ENCODE measurements at places on chromosomes 7 and 10.
A peak's percentile ranks its signal among the peaks of the same experiment; 100 is the strongest.

GRCh38 chr7:102721-103120 is 89.7 kb upstream of the FAM20C start:
- no peak for DNase-seq

DNA sequence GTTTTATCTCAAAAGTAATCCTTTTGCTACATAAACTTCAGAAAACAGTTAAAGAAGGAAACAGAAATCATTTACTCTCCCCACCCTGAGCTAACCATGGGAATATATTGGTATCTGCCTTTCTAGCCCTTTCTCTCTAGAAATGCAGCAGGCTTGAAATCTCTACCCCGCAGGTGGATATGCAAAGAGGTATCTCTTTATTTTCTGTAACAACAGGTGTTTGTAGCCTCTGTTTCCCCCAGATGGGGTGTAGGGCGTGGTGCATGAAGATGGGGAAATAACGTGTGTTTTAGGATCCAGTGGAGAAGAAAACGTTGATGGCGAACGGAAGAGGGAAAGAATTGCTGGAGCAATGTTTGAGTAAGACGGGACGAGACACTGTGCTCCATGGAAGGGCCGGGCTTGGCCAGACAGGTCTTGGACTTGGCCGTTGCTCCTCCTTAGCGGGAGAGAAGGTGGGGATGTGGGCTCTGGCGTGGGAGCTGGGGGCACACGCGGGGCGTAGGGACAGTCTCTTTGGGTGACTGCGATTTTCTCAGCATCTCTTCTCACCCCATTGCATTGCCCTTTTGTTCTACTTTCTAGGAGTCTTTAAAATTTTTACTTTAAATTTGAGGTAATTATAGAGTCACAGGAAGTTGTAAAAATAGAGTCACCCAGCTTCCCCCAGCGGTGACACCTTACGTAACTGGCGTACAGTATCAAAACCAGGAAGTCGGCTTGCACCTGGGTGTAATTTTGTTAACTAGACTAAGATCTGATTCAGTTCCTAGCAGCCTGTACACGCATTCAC is 82.9 kb downstream of the ELFN1 start:
- DNase-seq = no peak

- no peak for DNase-seq
Measured at GRCh38 chr7:90886416-90886815, 290.3 kb downstream of the CDK14 start.

DNA sequence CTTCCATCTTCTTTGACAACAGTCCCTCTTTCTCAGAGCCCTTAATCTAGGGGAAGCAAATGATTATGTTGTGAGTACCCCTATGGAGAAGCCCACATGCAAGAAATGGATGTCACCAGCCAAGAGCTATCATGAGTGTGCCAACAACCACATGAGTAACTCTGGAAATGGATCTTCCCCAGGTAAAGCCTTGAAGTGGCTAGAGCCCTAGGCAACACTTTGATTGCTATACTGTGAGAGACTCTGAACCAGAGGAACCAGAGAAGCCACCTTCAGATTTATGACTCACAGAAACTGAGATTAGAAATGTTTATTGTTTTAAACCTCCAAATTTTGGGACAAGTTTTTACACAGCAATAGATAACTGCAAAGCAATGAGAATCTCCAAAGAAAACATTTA is 60.9 kb upstream of the COL1A2 start:
- no peak for DNase-seq

- no peak for DNase-seq
Measured at GRCh38 chr10:24981161-24981710, 28.8 kb upstream of the PRTFDC1 start.

- no peak for DNase-seq
Measured at GRCh38 chr7:157224627-157225026, 85.9 kb downstream of the UBE3C start.

GRCh38 chr10:32253276-32253675 is 93.7 kb downstream of the EPC1 start:
- DNase-seq = no peak

DNA sequence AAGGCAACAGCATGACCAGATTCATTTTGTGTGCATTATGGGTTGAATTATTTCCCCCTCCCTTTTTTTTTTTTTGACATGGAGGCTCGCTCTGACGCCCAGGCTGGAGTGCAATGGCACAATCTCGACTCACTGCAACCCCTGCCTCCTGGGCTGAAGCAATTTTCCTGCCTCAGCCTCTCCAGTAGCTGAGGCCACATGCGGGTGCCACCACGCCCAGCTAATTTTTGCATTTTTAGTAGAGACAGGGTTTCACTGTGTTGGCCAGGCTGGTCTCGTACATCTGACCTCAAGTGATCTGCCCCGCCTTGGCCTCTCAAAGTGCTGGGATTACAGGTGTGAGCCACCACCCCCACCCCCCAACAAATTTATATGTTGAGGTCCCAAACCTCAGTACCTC is 42.0 kb downstream of the ZNF783 start:
- DNase-seq = no peak

- no peak for DNase-seq
Measured at GRCh38 chr7:113856010-113856409, 62.8 kb downstream of the PPP1R3A start.

DNA sequence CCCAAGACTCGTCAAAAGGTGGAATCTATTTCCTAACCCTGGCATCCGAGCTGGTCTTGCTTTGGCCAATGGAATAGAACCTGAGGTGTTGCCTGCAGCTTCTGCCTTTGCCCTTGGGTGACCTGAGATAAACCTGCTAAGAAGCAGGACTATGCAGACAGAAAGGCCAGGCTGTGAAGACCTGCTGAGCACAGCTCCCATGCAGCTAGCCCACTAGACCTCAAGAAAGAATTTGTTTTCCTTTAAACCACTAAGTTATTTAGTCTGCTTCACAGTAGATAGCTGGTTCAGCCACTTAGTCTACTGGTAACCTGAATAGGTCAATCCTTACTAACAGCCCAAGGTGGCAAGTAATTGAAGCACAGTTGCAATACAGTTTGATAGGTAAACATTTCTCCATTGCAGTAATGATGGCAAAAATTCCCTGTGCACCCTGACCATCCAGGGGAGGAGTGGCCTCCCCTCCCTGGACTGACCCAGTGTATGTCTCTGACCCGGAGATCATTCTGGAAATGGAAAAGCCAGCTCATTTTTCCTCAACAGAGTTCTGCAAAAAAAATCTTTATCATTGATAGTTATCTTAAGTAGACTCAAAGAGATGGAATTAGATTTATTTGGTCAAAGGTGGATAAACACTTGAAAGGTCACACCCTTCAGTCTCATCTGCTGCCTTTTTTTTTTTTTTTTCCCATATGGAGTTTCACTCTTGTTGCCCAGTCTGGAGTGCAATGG is 20.0 kb downstream of the TNS3 start:
- no peak for DNase-seq

- DNase-seq = no peak
Measured at GRCh38 chr10:81428456-81429134, 446.4 kb upstream of the NRG3 start.

DNA sequence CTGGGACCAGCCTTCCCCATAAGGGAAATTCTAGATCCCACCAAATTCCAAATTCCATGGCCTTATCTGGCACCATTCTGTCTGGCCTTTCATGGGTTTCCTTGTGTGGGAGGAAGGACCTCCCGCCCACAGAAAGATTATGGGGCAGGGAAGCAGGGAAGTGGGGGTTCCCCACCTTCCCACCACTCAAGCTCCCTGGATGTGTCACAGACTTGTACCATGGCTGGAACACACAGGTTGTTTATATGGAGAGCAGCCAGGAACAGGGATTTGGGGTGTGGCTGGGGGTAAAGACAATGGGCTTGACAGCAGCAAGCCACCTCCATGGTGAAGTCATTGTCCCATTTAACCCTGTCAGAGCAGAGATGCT is 18.3 kb downstream of the UNC5B start:
- no peak for DNase-seq

- no peak for DNase-seq
Measured at GRCh38 chr10:15068802-15069201, 19.8 kb downstream of the ACBD7 start.

GRCh38 chr10:125375210-125375609 is 214.8 kb upstream of the CTBP2 start:
- DNase-seq = no peak

GRCh38 chr7:117036053-117036669 is 82.9 kb downstream of the ST7 start:
- DNase-seq = no peak

DNA sequence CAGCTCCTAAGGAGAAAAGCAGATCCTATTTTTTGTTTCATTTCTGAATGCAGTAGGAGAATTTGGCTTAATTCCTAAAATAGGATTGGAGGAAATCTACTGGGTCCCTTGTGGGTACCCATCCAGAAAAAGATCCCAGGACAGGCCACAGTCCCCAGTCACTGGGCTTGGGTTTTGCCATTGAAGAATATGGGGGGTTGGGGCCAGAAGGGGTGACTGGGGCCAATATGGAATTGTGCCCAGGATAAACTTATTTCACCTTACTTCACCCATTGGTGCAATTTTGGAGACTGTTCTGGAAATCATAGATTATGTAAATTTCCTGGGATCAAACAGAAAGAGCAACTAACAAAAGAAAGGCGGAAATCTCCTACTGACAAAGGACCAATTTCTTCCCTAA is 5.0 kb downstream of the HOXA5 start:
- no peak for DNase-seq

- no peak for DNase-seq
Measured at GRCh38 chr10:124156524-124157260, 63.3 kb upstream of the CHST15 start.

GRCh38 chr7:65722361-65722792 is 150.5 kb upstream of the VKORC1L1 start:
- peak; percentile 37 for DNase-seq

DNA sequence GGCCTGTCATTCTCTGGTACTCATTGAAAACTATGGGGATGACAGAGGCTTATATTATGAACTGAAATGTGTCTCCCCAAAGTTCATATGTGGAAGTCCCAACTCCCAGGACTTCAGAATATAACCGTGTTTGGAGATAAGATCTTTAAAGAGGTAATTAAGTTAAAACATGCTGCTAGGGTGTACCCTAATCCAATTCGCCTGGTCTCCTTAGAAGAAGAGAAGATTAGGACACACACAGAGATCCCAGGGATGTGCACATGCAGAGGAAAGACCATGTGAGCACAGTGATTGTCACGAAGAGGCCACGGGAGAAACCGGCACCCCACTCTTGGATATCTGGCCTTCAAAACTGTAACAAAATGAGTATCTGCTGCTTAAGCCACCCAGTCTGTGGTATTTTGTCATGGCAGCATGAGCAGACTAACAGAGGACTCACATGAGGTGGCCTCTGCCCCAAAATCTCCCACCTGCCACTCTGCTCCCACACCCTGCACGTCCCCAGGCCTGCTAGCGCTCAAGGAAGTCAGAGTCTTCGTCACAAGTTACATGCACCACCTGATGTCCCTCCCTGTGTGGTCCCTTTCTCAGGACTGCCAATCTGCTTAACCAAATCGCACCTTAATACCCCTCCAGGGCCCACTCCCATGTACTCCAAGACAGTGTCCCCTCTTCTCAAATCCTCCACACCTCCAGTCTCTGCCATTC is 26.8 kb downstream of the PLAC9 start:
- no peak for DNase-seq

DNA sequence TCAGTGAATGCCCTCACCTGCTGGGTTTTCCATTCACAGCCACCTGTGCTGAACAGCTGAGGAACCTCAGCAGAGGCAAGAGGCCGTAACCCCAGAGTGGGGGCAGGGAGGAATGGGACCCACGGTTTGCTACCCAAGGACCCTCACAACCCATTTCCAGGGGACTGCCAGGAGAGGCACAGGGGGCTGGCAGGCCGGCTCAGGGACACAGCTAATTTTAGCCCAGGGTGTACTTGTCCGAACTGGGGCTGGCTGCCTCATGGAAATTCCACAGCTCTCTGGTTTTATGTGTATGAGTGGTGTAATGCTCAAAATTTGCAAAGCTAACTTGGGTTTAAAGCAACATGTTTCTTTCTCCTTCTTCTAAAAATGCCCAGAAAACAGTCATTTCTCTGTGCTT is 42.2 kb downstream of the MINDY4 start:
- DNase-seq = no peak

DNA sequence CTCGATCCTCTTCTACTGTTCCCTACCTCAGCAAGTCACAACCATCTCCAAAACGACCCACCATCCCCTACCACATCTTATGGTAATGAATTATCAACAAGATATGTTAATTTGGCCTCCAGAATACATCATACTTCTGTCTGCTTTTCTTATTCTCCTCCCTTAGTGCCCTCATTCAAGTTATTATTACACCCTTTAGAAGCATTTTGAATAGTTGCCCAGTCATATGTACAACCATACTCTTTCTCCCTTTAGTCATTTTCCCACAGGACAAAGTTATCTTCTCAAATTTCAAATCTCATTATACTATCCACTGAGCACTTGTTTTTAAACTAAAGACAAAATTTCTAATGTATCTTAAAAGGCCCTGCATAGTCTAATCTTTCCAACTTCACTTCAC is 71.0 kb downstream of the GNAT3 start:
- DNase-seq = no peak

GRCh38 chr7:39973801-39974200 is 23.7 kb downstream of the CDK13 start:
- no peak for DNase-seq

DNA sequence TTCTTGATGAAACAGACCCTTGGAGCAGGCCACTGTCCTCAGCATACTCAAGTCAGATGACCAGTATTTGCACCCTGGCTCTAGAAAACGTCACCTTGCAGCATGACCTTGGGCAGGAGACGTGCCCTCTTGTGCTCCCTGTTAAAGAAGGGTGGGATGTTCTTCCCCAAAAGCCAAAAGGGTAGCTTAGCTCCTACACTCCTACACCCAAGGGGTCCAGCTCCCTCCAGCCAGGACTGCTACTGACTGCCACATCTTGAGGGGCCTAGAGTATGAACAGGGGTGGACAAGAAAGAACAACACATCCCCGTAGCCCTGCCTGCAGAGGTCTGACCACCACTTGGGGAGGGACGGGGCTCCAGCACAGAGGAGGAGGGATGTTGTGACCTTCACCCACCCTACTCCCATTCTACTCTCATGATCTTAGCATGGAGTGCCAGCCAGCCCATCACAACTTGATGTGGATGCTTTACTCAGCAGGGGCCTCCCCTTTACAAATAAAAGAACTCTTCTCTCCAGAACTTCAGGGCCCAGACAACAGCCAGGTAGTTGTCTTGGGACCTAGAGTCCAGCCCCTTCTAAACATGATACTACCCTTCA is 165.3 kb upstream of the ZMIZ1 start:
- DNase-seq = no peak

DNA sequence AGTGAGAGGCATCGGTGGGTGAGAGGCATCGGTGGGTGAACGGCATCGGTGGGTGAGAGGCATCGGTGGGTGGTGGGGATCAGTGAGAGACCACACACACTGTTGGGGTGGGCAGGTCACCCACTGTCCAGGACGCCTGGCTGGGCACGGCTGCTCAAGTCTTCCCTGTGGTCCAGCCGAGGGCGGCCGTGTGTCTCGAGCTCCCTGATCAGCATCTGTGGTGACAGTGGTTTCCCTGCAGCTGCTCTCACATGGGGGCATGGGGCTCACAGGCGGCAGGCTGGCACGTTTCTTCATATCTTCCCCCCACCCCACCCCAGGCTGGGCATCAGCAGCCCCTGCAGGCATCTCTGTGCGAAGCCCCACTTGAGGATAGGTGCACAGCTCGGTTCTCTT is 78.2 kb downstream of the NKX6-2 start:
- no peak for DNase-seq

Data from GM12891 (cell line).